ENCODE measurements at places on chromosomes 12 and 14.

DNA sequence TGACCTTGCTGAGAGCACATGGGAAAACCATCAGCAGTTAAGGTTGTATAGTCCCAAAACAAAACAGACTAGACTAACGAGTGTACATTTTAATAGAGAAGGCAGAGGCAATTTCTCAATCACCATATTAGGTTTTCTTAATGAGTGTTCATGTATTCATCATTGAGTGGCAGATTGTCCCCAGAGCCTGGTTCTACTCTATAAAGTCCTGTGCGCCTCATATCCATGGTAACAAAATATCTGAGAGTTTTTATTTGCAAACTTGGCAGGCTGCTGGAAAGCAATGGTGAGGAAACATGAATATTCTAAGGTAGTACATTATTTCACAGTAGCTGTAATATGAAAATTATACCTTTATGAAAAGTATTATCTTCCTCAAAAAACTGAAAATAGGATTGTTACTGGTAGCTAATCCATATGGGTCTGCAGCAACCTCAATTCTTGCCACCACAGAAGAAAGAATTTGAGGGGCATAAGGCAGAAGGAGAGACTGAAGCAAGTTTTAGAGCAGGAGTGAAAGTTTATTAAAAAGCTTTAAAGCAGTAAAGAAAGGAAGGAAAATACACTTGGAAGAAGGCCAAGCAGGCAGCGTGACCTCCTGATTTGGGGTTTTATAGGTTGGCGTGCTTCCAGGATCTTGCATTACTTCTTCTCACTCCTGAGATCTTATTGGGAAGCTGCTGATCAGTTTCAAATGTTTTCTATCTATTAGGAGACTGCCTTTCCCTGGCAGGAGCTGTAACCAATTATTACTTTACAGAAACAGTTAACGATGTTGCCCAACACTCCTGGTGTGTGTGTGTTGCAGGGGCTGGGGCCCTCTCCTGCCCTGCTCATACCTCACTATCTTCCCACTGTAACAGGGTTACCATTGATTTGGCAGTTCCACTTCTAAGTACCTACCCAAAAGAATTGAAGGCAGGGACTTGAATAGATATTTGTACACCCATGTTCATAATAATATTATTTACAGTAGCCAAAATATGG lies 154.0 kb upstream of the NUDT4 start:
- DNase-seq: no peak

DNA sequence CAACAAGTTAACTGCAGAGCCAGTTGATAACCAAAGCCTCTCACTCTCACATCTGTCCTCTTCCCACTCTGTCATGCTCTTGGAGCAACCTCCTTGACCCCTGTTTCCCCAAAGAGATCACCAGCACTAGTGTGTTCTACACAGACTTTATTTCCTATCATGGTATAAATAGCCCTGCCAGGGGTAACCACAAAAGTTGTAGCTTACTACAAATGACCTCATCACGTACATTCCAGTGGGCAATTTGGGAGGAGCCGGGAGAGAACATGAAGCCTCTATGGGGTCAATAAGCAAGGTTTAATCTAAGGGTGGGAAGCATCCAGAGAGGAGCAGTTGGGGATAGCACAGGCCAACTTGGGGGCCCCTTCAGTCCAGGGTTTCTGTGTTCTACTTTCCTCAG lies 186.5 kb downstream of the KCNA5 start:
- DNase-seq: no peak

- peak; percentile 60 for DNase-seq
Measured at GRCh38 chr14:21894003-21894897, 220.6 kb upstream of the OR4E1 start.

DNA sequence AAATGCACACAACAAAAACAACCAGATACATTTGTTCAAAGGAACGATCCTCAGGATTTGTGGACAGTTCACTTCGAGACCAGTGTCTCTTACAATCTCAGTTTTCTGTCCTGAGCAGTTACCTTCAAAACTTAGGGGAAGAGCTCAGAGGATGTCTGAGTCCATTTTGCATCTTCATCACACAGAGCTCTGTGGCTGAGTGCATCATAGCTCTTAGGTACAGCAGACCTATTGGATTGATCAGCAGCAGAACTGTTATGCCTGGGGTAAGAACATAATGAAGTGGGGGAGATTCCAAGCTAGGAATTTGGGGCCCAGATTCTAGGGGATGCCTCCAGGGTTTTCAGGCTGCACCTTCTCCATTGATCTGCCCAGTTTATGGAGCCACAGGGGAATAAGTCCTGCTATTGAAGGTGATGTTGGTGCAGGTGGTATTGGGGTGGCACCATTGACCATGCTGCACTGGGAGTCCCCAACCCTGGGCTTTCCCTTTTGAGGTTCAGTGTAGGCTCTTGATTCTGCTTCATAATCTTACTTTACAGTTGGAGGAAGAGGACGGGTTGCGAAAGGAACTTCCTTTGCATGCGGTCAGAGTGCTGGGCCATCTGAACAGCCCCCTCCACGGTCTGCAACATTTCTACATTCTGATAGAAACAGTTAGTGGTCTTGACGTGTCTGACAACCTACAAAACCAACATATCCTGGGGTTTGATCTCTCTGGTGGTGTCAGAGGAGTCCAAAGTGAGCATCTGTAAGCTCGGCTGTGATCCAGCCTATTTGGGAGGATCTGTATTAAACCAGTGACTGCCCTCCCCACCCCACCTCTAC lies 112.8 kb downstream of the CHST11 start:
- DNase-seq: peak; percentile 74

GRCh38 chr12:75482646-75483045 lies 2.1 kb downstream of the GLIPR1 start:
- no peak for DNase-seq

DNA sequence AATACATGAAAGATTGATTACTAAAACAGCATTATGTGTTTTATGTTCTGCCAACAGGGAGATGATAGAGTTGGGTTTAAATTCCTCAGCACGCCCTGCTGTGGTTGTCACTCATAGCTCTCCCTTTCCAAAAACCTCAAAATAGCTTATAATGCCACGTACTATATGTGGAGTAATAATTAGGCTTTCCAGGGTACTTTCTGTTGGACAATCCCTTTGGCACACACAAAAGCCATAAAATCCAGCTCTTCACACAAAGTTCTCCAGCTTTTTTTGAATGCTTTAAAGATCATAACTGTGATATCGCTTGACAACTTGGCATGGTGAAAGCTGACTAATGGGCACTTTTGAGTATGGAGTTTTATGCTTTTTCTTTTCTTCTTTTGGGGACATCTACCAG lies 145.3 kb upstream of the DCN start:
- no peak for DNase-seq

- DNase-seq: no peak
Measured at GRCh38 chr14:73026243-73026844, 562 bp downstream of the ZFYVE1 start.

GRCh38 chr12:15883536-15883935 lies 1.3 kb downstream of the STRAP start:
- no peak for DNase-seq

- no peak for DNase-seq
Measured at GRCh38 chr12:18387706-18388105, 126.4 kb downstream of the PIK3C2G start.

DNA sequence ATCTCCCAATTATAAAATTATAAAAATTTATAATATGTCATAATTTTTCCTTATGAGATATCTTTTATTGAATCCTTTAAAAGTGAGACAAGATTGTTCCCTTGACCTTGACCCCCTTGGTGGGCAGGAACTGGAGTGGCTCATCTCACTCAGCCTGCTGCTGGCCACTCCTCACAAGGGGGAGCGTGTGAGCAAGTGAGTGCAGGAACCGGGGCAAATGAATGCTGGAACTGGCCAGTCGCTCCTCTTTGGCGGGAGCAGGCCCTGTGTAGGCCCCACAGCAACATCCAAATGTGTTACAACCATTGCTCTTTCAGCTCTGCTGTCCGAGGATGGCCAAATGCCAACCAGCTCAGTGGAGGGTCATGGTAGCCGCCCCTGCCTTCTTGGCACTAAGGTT lies 178.8 kb downstream of the ETNK1 start:
- DNase-seq: no peak

- DNase-seq: no peak
Measured at GRCh38 chr12:118925407-118925806, 55.9 kb upstream of the SRRM4 start.

GRCh38 chr12:132427999-132428935 lies 61.7 kb upstream of the FBRSL1 start:
- DNase-seq: no peak
